ENCODE measurements at places on chromosomes 3 and 15. TPM values are rescaled to one million over a fixed set of nuclear protein-coding genes. Genes with fewer than 3 reads are reported as not detected.

GRCh38 chr3:51982838-51983577 is at the start of gene ACY1:
Gene ACY1 (plus strand): TSS chr3:51983535. CDS start chr3:51984065, 530 bp downstream.
- H3K4me1 ChIP-seq: peaks cover 22% of the 10 kb centered on the region
- H3K27me3 ChIP-seq: no peaks in the 10 kb centered on the region
- peak within 1 kb of the TSS; percentile 74 for H3K4me3 ChIP-seq
- H3K36me3 ChIP-seq: no peaks in the 10 kb centered on the region

DNA sequence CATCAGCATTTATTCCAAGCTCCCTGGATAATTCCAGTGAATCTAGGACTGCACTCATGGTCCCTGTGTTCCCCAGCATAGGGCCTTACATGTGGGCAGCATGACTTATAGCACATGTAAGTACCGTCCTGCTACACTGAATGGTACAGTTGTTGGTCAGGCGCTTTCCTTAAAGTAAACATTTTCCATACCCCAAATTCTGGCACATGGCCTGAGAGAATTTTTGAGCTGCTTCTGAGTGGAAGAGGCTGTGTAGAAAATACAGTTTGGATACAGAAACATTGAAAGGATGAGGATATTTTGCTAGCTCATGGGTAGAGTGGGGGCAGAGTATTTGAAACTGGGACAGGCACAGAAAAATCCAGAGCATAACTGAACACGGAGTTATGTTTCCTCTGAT is 27.6 kb downstream of the CORO2B start:
- peaks cover 39% of the 10 kb centered on the region for H3K4me1 ChIP-seq
- DNase-seq: no peak
- H3K27me3 ChIP-seq: no peaks in the 10 kb centered on the region

DNA sequence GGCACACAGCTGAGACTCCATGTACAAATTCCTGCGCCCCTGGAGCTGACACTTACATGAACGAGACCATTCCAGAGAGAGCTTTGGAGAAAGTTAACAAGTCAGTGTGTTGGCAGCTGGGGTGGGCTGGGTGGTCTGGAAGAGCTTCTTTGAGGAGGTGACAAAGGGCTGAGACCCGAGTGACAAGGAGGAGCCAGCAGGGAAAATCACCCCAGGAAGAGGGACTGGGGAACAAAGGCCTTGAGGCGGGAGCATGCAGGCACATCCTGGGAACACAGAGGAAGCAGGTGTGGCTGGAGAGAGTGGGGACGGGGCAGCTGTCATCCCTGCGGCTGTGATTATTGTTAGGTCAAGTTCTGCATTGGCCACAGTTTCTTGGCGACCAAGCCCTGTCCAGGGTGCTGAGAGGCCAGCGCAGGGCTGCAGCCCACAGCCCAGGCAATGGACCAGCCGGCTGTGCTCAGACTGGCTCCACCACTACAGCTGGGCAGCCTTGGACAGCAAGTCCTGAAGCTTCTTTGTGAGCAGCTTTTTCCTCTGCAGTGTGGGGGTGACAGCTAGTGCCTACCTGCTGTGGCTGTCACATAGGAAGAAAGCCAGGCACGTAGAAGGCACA is 34.2 kb upstream of the PRR23E start:
- H3K4me1 ChIP-seq: no peaks in the 10 kb centered on the region
- DNase-seq: peak; percentile 83
- no peaks in the 10 kb centered on the region for H3K36me3 ChIP-seq
- peaks cover 17% of the 10 kb centered on the region for H3K27me3 ChIP-seq
- no peak overlapping the region for H3K4me3 ChIP-seq

- no peak overlapping the region for H3K4me3 ChIP-seq
- H3K4me1 ChIP-seq: no peaks in the 10 kb centered on the region
- no peak for DNase-seq
- H3K27me3 ChIP-seq: no peaks in the 10 kb centered on the region
- H3K27ac ChIP-seq: no peak overlapping the region
These were observed 144.1 kb upstream of the ALCAM start for GRCh38 chr3:105222568-105223093.

GRCh38 chr3:126423191-126424038 is 28.7 kb downstream of the CFAP100 start:
- H3K36me3 ChIP-seq: no peaks in the 10 kb centered on the region
- H3K27ac ChIP-seq: no peak overlapping the region
- no peak overlapping the region for H3K4me3 ChIP-seq
- peaks cover 5% of the 10 kb centered on the region for H3K27me3 ChIP-seq

ATP13A5 gene
- not detected for total RNA-seq

GPR160 gene
- total RNA-seq: 0.29 TPM

PROK2 gene
- not detected for total RNA-seq

Data from osteoblast (primary cell).